ENCODE measurements at places on chromosomes 13 and 19.

DNA sequence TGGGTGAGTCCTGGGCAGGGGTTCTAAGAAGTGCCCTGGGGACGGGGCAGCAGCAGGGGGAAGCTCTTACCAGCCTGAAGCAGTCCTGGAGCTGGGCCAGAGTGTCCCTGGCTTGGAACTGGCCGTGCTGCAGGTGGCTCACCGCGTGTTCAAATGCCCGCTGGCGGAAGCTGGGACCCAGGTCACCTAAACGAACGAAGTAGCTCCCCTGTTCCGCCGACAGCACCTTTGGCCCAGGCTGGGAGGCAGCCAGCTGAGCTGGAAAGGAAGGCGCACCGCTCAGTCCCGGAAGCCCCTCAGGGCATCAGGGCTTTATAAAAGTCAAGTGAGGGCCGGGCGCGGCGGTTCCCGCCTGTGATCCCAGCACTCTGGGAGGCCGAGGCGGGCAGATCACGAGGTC, 9.6 kb downstream of the PLIN4 start:
- DNase-seq: no peak

- DNase-seq: no peak
Observed at GRCh38 chr13:46168341-46168740, 13.6 kb downstream of the LCP1 start.

- no peak for DNase-seq
Observed at GRCh38 chr13:22086597-22087330, 415.9 kb downstream of the FGF9 start.

GRCh38 chr19:6766357-6767080, 716 bp downstream of the SH2D3A start:
- no peak for DNase-seq

DNA sequence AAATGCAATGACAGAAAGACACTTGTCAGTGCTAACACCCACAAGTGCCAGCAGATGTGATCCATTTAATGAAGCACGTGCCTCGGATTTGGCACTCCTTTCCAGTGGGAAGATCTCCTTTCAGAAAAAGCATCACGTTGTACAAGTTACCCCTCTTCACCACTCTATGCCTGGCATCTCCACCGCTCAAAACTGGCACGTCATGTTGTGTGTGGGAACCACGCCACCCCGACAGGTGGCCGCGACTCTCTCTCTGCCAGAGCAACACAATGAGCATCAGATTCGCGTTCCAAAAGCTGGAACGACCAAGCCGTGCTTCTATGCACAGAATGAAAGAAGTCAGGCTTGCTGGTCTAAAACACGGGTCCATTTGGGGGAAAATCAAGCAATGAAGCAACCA, 24.3 kb downstream of the TMTC4 start:
- DNase-seq: no peak

DNA sequence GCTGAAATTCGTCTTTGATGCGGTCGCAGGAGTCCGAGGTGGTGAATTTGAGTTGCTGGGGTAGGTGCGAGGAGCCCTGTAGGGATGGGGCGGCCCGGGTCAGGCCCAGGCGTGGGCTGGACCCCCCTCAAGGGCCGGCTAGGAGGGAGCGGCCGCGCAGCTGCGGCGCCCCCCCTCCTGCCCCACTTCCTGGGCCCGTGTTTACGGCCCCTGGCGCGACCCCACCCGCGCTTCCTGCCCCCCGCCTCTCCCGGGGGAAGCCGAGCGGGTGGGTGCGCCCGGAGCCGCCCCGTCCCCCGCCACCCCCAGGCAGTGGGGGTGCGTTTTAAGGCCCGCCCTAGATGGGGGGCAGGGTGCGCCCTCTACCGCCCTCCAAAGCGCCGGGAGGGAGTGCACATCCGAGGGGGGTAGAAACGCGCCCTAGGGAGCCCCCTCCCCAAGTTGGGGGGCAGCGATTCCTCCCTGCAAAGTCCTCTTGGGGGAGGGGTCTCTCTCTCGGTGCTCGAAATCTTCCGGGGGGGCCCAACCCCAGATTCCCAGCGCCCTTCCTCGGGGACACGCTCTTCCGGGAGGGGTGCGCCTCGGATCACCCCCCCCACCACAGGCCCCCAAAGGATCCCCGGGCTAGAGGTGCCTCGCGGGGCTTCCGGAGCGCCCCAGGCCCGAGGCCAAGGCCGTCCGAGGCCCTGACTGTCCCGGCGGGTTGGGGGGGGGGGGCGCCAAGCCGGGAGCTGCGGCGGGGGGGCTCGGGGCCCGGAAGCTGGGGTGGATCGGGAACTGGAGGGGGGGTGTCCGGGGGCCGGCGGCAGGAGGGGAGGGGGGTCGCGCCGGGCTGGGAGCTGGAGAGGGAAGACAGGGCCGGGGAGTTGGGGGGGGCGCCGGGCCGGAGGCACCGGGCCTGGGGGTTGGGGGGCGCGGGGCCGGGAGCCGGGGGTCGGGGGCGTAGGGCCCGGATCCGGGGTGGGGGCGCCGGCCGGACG, 823 bp downstream of the TLE5 start:
- no peak for DNase-seq

- no peak for DNase-seq
Observed at GRCh38 chr19:54461613-54462012, 2.0 kb downstream of the LENG9 start.

DNA sequence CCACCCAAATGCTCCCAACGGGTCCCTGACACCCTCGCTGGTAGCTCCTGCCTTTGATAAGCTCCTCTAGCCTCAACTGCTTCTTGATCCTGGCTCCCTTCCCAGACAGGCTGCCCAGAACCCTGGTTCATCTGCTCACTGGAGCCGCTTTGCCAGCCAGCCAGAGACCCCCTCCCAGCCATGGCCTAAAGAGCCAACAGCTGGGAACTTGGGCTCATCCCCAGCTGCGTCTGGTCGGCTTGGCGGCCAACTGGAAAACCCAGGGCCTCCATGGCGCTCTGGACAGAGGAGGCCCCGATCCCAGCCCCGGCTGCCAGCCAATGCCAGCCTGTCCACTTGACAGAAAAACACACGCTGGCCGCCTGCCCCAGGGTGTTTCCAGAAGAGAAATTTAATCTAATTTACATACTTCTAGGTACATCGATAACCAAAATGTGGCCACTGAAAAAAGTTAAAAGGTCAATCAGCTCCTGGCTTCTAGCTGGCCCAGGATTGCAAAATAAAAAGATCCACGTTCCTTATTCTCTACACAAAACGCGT, 3.0 kb upstream of the AKAP8L start:
- no peak for DNase-seq

Data from NCI-H1436 treated with DMSO at 0.1 percent for 48 hours (cell line).